Keratinocyte (primary cell): ENCODE measurements at places on chromosomes 4 and X.

GRCh38 chrX:130696542-130696941, 206.5 kb downstream of the ENOX2 start:
- DNase-seq = no peak

- no peak for DNase-seq
These were observed 10.0 kb upstream of the LNX1 start for GRCh38 chr4:53601251-53601764.

DNA sequence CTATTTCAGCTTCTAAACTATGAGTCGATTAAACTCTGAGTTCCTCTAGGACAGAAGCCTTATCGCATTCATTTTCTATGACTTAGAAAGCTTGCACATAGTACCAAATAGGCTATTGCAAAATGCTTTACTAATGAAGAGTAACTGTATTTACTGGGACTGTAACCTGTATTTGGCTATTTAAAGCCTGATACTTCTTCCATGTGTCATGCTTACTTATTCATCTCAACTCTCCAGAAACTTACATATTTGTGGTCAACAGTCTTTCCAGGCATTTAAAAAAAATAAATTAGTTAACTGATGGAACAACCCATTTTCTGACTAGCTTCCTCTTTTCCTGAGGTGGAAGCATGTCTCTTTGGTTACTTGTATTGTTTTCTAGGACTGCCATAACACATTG, 467.9 kb downstream of the PCDH11X start:
- DNase-seq = no peak

- DNase-seq = peak; percentile 9
These were observed 478 bp upstream of the PLXNA3 start for GRCh38 chrX:154457491-154458115.

DNA sequence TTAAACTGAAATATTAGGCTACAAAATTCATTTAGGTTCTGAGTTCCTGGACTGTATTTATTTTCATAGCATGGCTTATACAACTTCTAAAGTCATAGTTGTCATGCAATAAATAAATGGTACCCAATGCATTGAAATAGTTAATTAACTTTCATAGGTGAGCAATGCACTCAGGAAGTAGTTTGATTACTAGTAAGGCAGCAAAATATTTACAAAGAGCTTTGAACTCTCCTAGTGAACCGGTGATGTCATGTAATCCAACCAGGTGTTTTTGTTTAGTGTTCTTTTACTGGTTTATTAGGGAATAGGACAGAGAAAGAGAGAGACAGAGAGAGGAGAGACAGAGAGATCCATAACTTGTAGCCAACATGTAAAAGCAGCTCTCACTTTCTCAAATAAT, 228.6 kb upstream of the CTSO start:
- no peak for DNase-seq

DNA sequence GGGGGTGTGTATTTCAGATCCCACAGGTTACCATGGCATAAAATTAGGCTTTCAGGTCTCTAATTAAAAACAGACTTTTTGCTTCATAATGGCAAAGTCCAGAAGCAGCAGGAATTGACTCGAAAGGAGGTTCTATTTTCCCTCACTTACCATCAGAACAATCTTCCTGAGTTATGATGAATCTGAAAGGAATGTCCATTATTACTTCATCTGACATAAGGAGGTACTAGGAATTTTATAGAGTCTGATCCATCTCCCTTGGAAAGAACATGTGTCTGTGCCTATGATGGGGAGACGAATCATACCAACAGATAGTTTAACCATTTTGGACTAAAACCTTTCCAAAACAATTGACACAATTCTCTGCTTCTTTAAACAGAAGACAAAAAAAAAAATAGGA, 206.3 kb upstream of the FGF13 start:
- no peak for DNase-seq

DNA sequence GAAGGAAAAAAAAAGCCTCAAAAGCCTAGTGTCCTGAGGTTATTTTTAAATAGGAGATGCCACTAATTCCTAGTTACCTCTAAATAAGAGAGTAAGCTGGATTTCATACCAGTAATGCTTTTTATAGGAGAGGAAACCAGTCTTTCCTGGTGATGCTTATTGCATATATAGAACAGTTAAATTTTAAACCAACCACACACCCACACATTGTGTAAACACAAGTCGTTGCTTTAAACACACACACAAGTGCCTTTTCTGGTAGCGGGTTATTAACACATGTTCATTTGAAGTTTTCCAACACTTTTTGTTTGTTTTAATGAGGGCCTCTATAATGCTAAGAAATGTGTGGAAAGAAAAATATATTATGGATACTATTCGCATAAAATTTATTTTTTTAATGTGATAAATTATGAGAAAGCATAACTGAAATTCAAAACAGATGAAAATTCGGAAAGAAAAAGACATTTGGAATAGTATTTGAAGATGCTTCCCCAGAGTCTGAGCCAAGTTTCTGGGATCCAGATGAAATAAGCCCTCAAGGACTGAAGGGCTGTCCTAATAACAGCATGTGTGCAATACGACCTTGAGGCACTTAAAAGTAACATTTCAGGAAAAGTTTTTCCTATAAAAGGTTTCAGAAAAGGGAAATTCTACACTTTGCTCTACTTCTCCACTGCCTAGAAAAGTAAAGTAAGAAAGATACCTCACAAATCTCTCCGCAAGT, 2.0 kb downstream of the ANTXR2 start:
- DNase-seq = no peak

DNA sequence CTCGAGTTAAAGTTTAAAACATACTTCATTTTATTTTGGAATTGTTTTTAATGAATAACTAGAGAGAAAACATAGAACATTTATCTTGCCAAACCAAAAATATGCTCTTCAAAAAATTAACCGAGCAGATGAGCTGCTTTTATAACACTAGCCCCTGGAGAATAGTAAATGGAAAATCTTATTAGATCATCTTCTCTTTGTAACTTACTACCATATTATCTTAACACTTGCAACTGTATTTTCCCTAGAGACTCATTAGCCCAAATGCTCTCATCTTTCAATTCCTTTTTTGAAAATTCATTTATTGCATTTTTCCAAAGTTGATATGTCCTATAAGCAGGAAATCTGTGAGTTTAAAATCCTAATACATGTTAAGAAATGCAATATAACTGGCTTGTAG, 143.3 kb downstream of the CAMK2D start:
- DNase-seq = no peak

GRCh38 chrX:113975441-113975840, 608.4 kb upstream of the HTR2C start:
- no peak for DNase-seq

DNA sequence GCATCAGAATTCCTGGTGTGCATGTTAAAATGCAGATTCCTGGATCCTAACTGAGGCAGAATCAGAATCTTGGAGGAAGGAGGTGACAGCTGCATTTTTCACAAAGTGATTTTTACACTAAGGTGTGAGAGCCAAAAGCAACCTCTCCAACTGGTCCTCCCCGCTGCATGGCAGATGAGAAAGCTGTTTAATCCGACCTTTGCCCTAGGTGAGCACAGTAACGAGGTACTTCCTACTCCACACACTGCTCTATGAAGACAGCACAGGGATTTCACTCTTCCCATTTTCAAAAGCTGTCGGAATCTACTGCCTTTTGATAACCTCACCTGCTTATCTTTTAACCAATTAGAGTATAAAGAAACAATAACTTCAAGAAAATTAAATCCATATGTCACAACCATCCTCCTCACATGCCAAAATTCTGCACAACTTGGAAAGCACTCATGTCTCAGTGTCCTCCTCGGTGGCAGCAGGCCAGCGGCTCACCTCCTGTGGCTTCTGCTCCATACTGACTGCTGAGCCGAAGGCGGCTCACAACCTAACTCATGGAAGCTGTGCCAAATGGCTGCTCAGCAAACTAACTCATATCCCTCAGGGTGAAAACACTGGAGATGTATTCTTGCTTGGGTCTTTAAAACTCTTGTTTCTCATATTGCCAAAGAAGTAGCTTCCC, 3.6 kb downstream of the CASP6 start:
- no peak for DNase-seq

- no peak for DNase-seq
These were observed 7.7 kb upstream of the ARAP2 start for GRCh38 chr4:36251983-36252382.

- no peak for DNase-seq
These were observed 55.4 kb downstream of the KCNIP4 start for GRCh38 chr4:21893136-21893535.

DNA sequence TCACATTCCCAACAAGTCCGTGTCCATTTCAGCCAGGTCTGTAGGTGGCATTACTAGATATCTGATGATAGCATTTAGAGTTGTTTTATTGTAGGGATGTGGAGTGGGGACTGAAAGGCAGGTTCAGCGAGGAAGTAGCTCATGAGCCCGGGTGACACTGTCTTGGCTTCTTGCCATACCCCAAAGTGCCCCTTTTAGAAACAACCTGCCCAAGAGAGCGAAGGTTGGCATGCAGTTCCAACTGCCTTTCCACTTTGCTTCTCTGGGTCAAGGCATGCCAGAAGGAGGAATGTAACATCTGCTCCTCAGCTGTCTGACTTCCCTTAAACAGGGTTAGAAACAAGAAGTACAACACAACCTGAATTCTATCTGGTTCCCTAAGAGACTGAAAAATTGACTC, 9.0 kb downstream of the GRIA3 start:
- no peak for DNase-seq
